Tibial artery (tissue), 4 donors: ENCODE measurements at places on chromosomes 5 and 9.

GRCh38 chr5:38431242-38431853 lies 125.1 kb downstream of the LIFR start:
- DNase-seq, result no peak

GRCh38 chr5:68406767-68407241 lies 191.2 kb downstream of the PIK3R1 start:
- no peak for DNase-seq

- DNase-seq, result peak; percentile 91
Measured at GRCh38 chr5:150999704-151000442, 20.5 kb upstream of the GPX3 start.

DNA sequence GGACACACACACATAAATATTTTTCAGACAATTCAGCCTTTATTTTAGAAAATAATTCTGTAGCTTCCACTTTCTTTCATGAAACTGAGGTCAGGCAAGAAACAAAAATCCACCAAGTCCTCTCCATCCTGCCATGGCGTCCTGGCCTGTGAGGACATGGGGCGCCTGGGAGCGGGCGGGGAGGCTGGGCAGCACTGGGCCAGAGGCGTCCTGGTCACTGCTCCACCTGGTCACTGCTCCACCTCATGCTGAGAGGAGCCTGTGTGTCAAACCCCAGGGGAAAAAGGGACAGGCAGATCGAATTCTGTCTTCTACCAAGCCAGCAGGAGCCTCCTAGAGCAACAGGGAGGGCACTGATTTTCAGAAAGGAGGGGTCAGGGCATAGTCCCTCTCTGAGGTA lies 12.1 kb downstream of the MGAT1 start:
- no peak for DNase-seq

DNA sequence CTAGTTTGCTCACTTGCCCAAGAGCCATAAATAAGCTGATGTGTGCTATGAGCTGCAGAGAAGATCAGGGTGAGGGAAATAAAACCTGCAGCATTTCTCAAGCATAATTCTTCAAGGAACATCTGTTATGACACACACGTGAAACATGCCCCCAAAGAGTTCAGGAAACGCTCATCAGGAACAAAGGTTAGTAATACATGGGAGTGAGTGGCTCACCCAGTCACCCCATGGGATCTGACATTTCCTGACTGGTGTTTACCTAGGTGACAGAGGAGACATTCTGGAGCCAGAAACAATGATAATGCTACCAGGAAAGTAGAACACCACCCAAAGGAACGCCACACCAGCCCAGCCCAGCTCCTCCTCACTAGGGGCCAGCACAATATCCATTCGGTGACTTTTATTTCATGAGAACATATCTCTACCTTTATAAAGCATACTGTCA lies 66.0 kb downstream of the FRMD3 start:
- no peak for DNase-seq

DNA sequence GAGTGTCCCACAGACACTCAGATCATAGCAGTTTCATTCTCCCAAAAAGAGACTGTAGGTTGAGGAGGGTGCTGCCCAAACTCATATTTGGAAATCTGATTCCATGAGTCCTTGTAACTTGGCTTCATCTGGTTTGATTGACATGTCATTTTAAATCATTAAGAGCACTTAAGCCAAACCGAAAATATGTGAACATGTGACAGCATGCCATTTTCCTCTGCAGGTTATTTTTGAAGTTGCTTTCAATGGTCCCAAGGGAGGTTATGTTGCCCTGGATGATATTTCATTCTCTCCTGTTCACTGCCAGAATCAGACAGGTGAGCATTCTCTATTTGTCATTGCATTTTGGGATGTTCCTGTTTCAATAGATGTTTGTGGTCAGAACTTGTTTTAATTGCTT lies 87.6 kb downstream of the MAMDC2 start:
- no peak for DNase-seq

- DNase-seq, result no peak
Measured at GRCh38 chr9:4099976-4100735, 199.7 kb downstream of the GLIS3 start.

- DNase-seq, result no peak
Measured at GRCh38 chr5:87233143-87233542, 34.5 kb upstream of the RASA1 start.

DNA sequence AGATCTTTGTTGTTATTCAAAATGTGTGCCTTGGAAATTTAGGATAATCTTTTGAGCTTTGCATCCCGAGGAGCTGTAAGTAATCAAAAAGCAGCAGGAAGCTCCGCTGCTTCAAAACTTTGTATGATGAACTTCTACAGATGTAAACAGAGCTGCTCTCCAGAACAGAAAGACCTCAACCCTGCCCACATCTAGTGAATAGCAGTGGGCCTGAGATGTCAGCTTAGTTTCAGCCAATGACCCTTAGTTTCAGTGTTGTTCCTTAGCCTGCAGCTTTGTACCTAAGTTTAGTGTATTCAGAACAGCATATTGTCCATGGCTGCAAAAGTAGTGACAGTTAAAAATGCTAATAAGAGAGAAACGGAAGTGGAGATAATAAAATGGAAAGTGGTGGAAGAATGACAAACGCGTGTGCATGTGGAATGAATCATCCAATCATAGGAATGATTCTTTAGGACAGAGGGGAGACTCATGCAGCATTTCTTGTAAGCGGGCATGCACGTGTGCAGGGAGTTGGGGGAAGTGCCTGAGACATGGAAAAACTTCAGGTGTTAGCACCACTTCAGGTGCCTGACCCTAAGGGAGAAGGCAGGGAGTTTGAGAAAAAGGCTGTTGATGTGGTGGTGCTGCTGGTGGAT lies 24.9 kb downstream of the SNX24 start:
- no peak for DNase-seq
